ENCODE measurements at places on chromosomes 7 and 10.

- DNase-seq = no peak
Measured at GRCh38 chr10:93067443-93068365, 6.0 kb upstream of the CYP26A1 start.

GRCh38 chr7:107972075-107972482 lies 30.9 kb downstream of the LAMB1 start:
- no peak for DNase-seq

DNA sequence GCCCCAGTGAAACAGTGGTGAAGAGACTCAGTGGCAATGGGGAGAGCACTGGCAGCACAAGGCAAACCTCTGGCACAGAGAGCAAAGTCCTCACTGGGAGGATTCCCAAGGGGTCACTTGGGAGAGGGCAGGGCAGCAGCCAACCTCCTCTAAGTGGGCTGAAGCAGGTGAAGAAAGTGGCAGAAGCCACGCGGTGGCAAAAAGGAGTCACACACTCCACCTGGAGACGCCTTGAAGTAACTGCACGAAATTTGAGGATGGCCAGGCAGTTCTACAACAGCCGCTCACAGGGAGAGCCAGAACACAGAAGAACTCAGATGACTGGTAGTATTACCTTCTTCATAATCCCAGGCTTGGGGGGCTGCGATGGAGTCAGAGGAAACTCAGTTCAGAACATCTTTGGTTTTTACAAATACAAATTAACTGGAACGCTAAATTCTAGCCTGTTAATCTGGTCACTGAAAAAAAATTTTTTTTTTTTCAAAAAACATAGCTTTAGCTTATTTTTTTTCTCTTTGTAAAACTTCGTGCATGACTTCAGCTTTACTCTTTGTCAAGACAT lies 574 bp upstream of the IL6 start:
- peak; percentile 70 for DNase-seq

DNA sequence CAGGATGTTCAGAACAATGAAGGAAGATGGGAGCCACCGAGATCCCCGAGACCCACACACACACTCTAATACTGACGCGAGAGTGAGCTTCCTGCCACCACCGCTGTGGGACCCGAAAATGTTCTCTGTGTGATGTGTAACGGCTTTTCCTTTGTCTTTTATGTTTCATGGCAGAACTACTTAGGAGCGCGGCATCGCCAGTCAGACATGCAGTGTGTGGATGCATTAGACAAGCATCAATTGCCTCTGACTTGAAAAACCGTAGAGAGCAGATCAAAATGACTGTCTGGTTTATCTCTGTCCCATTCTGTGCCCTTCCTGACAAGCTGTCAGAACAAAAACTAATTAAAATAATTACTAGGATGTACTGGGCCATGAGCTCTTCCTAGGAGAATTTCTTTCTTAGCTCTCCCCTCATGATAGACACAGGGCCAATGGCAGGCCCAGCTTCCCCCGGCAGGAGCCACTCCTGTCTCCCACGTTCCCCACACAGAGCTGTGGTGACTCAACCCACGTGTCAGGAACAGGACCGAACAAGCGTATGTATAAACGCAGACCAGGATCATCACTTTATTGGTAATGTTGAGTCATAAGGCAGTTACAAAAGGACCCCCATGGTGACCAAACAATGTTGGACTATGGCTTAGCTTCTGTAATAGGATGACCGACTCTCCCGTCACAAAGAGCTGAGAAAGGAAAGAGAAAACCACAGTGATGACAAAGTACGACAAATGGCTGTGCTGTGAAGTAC lies 705.0 kb downstream of the PARD3 start:
- no peak for DNase-seq

- no peak for DNase-seq
Measured at GRCh38 chr7:31683445-31684225, 3.4 kb upstream of the PPP1R17 start.

DNA sequence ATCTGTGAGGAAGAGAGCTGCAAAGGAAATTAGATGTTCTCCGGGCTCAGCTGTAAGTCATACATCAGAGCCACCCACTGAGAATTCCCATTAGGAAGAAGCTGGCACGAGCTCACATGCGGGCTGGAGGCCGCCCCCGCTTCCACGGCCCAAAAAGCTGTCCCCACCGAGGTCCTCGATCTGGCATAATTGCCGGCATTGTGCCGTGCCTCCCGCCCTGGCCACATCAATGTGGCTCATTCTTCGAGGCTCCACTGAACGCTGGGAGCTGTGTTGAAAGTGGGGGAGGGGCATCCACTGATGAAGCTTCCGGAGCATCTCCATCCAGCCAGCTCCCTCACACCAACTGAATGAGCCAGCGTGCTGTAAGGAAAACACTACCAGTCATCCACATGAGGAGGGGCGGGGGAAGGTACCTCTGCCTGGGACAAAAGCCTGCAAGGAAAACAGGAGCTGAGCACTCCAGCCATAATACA lies 173.1 kb downstream of the PTPRN2 start:
- DNase-seq = peak; percentile 1

DNA sequence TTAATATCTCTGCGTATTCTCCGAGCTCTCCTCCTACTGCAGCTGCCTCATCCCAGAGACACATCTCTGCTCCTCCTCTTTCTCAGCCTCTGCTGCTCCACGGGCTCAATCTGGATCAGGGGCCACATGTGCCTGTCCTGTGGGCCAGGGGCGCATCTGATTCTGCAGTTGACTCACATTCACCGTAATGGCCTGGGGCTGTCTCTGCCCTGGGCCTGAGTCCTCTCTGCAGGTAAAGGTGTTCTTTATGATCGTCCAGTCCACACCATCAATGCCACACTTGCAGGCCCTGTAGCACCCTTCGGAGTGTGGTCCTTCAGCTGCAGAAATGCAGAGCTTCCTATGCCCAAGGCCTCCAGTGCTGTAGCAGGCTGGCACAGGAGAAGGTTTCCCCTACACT lies 154.5 kb downstream of the OAT start:
- DNase-seq = no peak

- peak; percentile 78 for DNase-seq
Measured at GRCh38 chr7:102390697-102391484, 5.3 kb upstream of the PRKRIP1 start.

DNA sequence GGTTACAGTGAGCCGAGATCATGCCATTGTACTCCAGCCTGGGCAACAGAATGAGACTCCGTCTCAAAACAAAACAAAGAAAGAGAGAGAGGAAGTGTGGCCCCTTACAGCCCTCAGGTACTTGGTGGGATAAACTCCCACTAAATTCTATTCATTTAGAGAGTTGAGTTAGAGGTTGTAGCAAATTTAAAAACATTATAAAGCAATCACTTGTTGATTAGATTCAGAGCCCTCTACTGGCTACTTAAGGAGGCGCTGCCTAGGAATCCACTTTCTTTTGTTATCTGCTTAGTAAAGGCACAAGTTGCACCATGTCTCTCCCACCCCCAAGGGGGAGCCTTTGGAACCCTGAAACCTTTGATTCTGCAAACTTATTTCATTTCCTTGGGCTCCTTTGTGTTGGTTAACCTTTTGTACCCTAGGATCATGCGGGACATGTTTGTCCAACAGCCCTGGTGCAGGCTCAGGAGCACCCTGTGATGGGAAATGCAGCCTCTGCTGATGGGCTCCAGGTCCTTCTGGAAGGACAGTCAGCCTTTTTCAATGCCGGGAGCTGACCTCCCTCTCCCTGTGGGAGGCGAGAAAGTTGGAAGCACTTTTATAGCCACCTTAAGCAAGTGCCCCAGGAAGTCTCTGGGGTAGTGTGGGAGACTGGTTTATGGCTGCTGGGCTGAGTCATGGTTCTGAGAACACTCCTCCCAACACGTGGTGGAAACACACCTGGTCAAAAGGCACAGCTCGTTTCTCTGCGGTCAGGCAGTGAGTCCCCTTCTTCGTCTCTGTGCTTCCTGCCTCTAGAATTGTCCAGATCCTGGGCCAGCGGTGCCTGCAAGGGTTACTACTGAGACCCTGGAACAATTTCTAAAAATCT lies 2.3 kb downstream of the HKDC1 start:
- peak; percentile 92 for DNase-seq

DNA sequence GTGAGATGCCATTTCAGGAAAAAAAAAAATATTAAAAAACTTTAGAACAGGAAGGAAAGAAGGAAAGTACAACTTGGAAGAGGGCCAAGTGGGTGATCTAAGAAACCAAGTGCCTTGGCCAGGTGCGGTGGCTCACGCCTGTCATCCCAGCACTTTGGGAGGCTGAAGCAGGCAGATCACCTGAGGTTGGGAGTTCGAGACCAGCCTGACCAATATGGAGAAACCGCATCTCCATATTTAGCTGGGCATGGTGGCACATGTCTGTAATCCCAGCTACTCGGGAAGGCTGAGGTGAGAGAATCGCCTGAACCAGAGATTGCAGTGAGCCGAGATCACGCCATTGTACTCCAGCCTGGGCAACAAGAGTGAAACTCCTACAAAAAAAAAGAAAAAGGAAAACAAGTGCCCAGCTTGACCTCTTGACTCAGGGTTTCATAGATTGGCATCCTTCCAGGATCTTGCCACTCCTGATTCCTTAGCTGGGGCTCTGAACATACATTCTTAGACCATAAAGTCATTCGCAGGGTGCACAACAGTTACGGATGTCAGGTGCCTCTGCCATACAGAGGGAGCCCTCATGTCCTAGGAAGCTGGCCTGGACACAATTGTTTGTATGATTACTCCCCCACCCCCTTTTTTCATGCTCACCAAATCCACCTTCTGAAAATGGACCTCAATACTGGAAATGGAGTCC lies 2.1 kb upstream of the GUSB start:
- no peak for DNase-seq

DNA sequence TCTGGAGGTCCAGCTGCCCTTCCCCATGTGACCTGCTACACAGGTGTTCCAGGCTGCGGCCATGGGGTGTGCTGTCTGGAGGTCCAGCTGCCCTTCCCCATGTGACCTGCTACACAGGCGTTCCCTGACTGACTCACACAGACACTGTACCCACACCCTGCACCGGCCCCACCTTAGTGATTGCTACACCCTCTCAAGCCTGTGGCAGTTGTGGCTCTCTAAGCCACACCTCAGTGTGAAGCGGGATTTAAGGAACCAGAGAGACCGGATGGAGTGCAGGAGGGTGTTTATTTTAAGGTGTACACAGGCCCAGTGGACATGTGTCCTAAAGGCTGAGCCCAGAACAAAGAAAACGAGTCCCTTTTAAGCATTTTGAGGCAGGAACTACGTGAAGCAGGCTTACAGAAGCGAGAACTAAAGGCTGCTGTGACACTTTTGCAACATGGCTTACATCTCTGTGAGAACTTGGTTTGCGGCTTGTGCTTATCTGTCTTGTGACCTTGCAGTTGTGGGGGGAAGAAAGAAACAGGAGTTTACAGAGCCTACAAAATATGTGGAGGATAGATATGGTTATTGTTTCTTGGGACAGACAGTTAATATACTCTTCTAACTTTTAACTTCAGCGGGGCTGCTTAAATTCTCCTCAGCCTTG lies 326.4 kb downstream of the PAXIP1 start:
- no peak for DNase-seq
